Activated naive CD4-positive, alpha-beta T cell (primary cell): ENCODE measurements at places on chromosomes 6 and 20.

DNA sequence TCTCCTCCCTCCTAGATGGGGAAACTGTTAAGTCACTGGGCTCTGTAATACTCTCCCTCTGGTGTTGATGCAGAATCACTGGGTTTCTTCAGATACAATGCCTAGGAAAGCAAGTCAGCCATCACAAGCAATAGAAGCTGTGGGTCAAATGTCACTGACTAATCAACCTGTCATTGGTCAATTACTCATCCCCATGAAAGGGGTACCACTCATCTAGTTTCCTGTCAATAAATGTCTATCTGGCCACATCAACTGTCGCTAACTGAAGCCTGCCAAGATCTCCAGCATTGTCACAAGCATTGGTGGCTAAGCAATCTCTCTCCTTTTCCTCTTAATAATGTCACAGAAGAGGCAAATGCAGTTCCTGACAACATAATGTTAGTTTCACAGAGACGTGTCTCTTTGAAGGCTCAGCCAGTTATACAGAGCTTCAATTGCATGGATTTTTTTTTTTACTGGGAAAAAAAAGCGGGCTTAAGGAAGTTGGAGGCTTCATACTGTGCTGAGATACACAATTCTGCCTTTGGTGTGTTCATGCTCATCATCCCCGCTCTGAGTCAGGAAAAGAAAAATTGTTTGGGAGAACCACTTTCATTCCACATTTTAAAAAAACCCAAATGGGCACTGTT, 355.9 kb downstream of the BTBD9 start:
- DNase-seq: no peak

- DNase-seq: no peak
Observed at GRCh38 chr20:51118985-51119527, 96.1 kb upstream of the KCNG1 start.

- DNase-seq: no peak
Observed at GRCh38 chr20:13173201-13173600, 47.9 kb upstream of the ISM1 start.

- DNase-seq: no peak
Observed at GRCh38 chr20:38680500-38681306, 43.6 kb upstream of the SLC32A1 start.

DNA sequence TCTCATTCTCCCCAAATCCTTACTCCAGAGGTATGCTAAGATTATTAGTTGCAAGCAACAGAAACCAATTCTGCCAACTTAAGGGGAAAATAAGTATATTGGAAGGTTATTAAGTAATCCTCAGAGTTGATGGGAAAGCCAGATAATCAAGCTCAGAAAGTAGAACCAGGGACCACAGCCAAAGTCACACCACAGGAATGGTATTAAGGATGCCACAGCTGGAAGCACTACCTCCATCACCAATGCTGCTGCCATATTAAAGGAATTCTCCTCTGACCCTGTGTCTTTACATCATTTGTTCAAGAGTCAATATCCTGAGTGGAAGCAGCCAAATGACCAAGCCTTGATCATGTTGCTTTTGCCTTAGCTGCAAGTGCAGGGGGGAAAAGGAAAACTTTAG, 9.9 kb downstream of the PROCR start:
- DNase-seq: no peak

- DNase-seq: no peak
Observed at GRCh38 chr6:36691011-36691410, 6.6 kb upstream of the RAB44 start.

- DNase-seq: no peak
Observed at GRCh38 chr6:84350397-84350796, 123.0 kb upstream of the CEP162 start.

- no peak for DNase-seq
Observed at GRCh38 chr6:41356825-41357224, 21.4 kb downstream of the NCR2 start.

GRCh38 chr20:16283307-16283706, 289.9 kb downstream of the KIF16B start:
- no peak for DNase-seq

DNA sequence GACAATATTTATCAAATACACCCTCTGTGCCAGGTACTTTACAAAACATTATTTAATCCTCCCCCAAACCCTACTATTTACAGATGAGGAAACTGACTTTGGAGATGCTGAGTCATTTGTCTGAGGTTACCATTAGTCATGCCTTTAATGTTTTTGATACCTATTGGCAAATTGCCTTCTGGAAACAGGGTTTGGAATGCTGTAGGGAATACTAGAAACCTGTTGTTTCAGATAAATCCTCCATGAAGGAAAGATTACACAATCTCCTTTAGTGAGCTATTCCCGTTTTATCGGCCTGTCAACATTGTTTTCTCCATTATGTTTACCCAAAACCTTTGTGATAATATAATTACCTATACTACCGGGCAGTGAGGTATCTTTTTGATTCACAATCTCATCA, 93.6 kb upstream of the ADGRF1 start:
- no peak for DNase-seq

- no peak for DNase-seq
Observed at GRCh38 chr6:135951169-135951568, 99.7 kb downstream of the PDE7B start.

DNA sequence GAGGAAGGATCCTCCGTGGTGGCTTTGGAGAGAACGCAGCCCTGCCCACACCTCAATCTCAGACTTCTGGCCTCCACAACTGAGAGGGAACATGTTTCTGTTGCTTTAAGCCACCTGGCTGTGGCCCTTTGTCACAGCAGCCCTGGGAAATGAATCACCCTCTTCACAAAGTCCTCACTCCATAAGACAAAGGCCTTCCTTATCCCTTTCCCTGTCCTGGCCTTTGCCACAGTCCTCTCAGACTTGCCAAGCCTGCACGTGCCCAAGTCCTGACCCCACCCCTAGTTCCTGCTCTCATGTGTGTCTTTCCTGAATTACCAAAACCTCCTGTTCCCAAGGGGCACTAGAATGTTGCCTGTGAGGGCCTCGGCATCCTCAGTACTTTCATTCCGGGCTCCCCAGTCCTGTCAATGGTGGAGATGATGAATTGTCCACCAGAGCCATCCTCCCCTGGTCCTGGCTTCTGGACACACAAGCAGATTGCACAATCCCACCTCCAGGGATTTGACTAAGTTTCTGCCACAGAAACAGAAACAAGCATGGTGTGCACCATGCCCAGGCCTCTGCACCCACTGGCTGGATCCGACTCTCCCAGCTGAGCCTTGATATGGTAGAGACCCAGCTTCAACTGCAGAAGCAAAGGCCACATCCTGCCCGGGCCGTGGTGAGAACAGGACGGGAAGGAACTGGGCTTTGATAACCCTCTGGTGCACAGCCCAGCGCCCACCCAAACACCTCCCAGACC, 232.6 kb upstream of the PDE10A start:
- DNase-seq: no peak

GRCh38 chr6:63690221-63690620, 54.6 kb downstream of the PHF3 start:
- no peak for DNase-seq

DNA sequence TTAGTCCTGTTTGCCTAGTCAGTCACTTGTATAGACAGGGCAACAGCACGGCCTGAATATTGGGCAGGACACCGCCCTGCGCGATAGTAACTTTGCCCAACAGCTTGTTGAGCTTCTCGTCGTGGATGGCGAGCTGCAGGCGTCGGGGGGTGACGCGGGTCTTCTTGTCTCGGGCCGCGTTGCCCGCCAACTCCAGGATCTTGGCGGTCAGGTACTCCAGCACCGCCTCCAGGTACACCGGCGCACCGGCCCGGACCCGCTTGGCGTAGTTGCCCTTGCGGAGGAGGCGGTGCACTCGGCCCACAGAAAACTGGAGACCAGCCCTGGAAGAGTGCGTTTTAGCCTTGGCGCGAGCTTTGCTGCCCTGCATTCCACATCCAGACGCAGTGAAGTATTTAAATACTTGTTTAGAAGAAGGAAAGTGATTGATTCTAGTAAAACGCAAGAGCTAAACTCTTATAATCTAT, 92.8 kb upstream of the BTN3A2 start:
- peak; percentile 18 for DNase-seq

DNA sequence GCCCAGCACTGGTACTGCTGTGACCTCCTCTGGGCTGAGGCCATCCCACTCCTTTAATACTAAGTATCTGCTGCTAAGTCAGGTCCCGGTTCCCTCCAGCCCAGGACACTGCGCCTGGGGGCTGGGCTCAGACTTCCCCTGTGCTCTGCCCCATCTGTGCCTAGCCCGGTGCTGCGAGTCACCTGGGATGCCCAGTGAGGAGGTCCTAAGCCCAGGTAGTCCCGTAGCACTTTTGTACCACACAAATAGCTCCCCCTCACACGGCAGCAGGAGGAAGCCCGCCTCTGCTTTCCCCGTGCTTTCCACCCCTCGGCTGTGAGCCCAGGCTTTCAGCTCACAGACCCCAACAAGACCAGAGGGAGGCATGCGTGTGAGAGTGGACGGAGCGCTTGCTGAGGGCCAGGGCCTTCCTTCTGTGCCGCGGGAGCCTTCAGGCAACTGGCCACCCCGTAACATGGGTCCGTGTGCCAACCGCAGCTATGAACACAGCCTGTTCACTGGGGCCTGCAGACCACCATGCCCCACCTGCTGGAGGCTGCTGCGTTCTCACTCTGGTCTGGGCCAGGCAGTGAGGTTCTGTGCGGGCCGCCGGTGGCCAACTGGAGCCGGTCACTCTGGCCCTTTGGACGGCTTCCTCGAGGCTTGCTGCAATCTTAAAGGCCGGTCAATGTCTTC, 79.9 kb upstream of the MPC1 start:
- no peak for DNase-seq

DNA sequence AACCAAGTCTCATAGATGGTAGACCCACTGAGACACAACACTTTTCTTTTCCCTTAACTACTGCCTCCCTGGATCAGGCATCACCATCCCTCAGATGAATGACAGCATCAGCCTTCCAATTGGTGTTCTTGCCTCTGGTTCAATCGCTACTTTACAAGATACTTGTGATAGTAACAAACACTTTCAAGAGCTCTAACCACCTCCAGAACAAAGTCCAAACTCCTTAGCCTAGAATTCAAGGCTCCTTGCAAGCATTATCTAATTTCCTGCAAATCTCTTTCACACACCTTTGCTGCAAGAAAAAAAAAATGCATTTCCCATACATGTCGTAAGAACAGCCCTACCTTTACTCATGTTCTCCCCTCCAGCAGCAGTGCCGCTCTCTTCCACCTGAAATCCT, 33.1 kb downstream of the RALGAPA2 start:
- DNase-seq: no peak

DNA sequence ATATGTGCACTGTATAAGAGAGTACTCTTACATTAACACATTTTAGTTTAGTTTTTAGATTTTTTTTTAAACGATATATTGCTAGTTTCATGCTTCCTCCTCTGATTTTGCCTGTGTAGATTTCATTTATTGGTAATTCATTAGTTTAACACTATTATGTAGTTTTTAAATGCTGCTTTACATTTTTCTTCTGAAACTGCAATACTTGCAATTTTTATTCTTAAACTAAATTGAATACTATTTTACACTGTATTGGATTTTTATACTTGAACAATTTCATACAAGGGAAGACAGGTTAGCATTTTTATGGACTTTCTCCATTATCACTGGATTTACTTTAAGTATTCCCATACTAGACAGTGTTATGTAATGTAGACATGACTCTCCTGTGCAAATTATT, 12.2 kb downstream of the RBM24 start:
- DNase-seq: no peak

- no peak for DNase-seq
Observed at GRCh38 chr6:32794510-32794909, 22.3 kb downstream of the HLA-DOB start.

DNA sequence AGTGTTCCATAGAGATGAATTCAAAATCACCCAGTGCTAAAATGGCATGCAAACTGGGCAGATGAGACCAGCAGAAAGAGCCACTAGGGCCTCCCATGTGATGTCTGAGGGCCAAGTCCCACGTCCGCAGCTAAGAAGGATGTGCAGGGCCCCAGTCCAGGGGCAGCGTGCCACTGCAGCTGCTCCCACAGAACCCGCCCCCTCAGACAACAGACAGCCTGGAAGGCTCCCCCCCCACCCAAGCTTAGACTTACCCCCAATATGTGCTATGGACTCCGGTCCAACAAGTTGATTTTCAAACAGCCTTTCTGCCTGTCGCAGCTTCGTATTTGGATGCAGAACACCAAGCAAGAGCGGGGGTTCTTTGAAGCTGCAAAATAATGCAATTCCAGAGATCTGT, 14.0 kb downstream of the APMAP start:
- DNase-seq: no peak

DNA sequence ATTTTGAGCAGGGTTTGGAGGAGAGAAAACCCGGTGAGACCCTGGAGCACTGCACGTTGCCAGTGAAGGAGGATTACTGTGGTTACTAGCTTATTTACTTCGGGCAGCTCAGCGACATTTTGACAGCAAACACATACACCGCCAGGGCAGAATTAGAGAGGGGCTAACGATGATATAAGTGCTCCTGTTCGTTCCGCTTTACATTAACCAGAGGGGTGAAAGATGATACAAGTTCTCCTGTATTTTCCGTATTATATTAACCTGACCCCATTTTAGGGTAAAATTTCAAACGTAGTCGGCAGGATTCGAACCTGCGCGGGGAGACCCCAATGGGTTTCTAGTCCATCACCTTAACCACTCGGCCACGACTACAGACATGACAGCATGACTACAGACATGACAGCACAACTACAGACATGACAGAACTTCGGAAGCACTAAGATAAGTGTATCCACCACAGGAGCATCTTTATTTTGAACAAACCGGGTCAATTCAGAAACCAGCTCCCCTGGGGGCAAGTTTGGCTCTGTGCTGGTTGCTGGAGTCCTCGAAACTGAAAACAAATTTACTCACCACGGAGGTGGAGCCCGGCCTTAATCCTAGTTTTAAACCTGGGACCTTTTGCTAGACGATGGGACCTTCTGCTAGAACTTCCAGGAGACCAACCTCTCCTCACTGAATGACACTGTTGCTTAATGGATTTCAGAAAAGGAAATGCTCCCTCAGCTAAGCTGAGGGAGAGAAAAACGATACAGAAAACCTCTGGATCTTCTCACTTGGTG, 80.4 kb upstream of the ZNF184 start:
- no peak for DNase-seq

- no peak for DNase-seq
Observed at GRCh38 chr6:106539936-106540335, 89.4 kb downstream of the RTN4IP1 start.

DNA sequence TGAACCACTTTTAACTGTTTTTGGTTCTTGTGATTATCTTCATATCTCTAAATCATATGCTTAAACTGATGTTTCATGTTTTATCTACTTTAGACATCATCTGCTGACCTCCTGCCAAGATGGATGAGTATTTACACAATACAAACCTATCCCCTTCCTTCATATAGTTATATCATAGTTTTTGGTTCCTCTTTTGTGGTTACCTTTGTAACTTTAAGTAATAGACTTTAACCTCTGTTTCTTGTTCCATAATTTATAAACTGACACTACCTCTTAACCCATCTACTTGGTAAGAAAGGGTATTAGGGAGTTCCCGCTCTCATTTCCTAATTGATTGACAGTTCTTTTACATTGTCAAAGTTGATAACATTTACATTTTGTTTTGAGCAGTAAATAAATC, 11.9 kb downstream of the PCMT1 start:
- no peak for DNase-seq

GRCh38 chr6:116008470-116009243, 52.0 kb downstream of the FRK start:
- no peak for DNase-seq
